RWPE2 (cell line): ENCODE measurements at places on chromosomes 2 and 18.

GRCh38 chr2:8049851-8050571 is 631.8 kb upstream of the ID2 start:
- no peaks in the 10 kb centered on the region for H3K27me3 ChIP-seq
- H3K36me3 ChIP-seq: no peaks in the 10 kb centered on the region
- no peak for DNase-seq
- no peak overlapping the region for H3K27ac ChIP-seq

DNA sequence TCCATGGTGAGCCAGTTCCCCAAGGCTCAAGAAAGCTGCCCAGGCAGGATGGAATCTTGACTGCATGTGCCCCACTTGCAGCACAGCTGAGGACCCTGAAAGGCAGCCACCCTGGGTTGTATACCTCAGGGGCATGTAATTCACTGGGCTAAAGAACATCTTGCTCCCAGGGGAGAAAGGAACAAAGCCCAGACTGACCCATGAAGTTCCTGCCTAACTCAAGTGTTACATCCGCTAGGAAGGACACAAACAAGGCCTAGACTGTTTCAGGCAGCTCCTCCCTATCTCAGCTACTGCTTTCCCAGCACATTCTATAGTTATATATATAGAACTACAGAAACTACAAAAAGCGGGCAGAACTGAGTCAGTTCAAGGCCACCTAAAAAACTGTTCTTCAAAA is 69.0 kb downstream of the RBM43 start:
- no peaks in the 10 kb centered on the region for H3K4me1 ChIP-seq
- no peaks in the 10 kb centered on the region for H3K27me3 ChIP-seq

- H3K27me3 ChIP-seq: peaks cover 3% of the 10 kb centered on the region
- H3K27ac ChIP-seq: no peak overlapping the region
Observed at GRCh38 chr2:73952499-73953446, 26.1 kb downstream of the DGUOK start.

GRCh38 chr2:105168543-105168942 is 73.0 kb upstream of the GPR45 start:
- H3K27ac ChIP-seq: no peak overlapping the region
- no peak overlapping the region for H3K4me3 ChIP-seq
- H3K27me3 ChIP-seq: peaks cover 8% of the 10 kb centered on the region
- no peaks in the 10 kb centered on the region for H3K4me1 ChIP-seq

DNA sequence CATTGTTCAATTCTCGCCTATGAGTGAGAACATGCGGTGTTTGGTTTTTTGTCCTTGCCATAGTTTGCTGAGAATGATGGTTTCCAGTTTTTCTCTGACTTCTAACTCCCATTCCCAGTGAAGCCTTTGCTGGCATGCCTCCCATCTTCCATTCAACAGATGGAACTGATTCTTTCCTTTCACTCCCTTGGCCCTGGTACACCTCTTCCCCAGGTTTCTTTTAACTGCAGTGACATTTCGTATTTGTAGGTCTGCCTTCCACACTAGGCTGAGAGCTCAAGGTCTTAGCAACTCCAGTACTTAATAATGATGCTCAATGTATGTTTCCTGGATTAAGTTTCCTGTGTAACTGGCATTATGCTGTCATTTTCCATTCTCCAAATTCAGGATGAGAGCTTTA is 48.5 kb downstream of the GAREM1 start:
- no peak overlapping the region for H3K27ac ChIP-seq
- H3K36me3 ChIP-seq: no peaks in the 10 kb centered on the region
- no peak for DNase-seq
- no peaks in the 10 kb centered on the region for H3K27me3 ChIP-seq
- H3K4me3 ChIP-seq: no peak overlapping the region

- no peak for DNase-seq
- H3K27ac ChIP-seq: no peak overlapping the region
- no peak overlapping the region for H3K4me3 ChIP-seq
- H3K4me1 ChIP-seq: no peaks in the 10 kb centered on the region
- H3K27me3 ChIP-seq: no peaks in the 10 kb centered on the region
Observed at GRCh38 chr2:26139269-26140183, 33.4 kb upstream of the GAREM2 start.

- no peak overlapping the region for H3K4me3 ChIP-seq
- H3K36me3 ChIP-seq: no peaks in the 10 kb centered on the region
- no peaks in the 10 kb centered on the region for H3K4me1 ChIP-seq
- H3K27ac ChIP-seq: no peak overlapping the region
- DNase-seq: no peak
Observed at GRCh38 chr18:30245766-30246455, 796.6 kb downstream of the DSC3 start.

- H3K4me3 ChIP-seq: no peak overlapping the region
- DNase-seq: no peak
- no peak overlapping the region for H3K27ac ChIP-seq
- no peaks in the 10 kb centered on the region for H3K4me1 ChIP-seq
- H3K27me3 ChIP-seq: no peaks in the 10 kb centered on the region
Observed at GRCh38 chr2:27493948-27494283, 1.1 kb downstream of the FNDC4 start.

GRCh38 chr18:70197844-70198243 is 7.6 kb downstream of the RTTN start:
- H3K27me3 ChIP-seq: no peaks in the 10 kb centered on the region
- H3K4me3 ChIP-seq: no peak overlapping the region
- no peaks in the 10 kb centered on the region for H3K4me1 ChIP-seq
- H3K27ac ChIP-seq: no peak overlapping the region
- DNase-seq: no peak
- H3K36me3 ChIP-seq: peaks cover 91% of the 10 kb centered on the region

- H3K36me3 ChIP-seq: no peaks in the 10 kb centered on the region
- no peak overlapping the region for H3K4me3 ChIP-seq
- H3K4me1 ChIP-seq: peaks cover 5% of the 10 kb centered on the region
- no peak overlapping the region for H3K27ac ChIP-seq
Observed at GRCh38 chr18:55266981-55267380, 307.7 kb upstream of the CCDC68 start.

DNA sequence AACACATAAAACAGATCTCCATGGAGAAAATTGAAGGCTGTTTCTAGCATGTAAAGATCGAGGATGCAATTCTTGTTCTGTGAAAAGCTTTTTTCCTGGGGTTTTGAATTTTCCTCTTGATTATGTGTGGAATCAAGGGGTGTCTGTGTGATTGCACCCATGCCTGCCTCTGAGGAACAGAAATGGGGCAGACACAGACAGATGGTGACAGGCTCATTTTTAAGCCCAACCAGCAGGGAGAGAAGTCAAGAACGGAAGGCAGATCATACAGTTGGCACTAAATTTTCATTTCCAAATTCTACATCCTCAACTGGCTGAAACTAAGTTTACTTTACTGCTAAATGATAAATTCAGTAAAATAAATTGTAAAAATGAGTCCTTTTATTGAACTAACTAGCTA is 1037.7 kb upstream of the KLHL29 start:
- H3K27me3 ChIP-seq: no peaks in the 10 kb centered on the region
- H3K36me3 ChIP-seq: no peaks in the 10 kb centered on the region
- DNase-seq: no peak
- no peak overlapping the region for H3K27ac ChIP-seq

- no peaks in the 10 kb centered on the region for H3K36me3 ChIP-seq
- peaks cover 42% of the 10 kb centered on the region for H3K4me1 ChIP-seq
- H3K4me3 ChIP-seq: no peak overlapping the region
- H3K27ac ChIP-seq: peak overlapping the region; percentile 69
Observed at GRCh38 chr2:109321570-109321969, 192.6 kb downstream of the SH3RF3 start.

GRCh38 chr2:108217211-108217610 is 22.6 kb upstream of the SULT1C3 start:
- H3K36me3 ChIP-seq: no peaks in the 10 kb centered on the region
- no peak for DNase-seq
- peaks cover 9% of the 10 kb centered on the region for H3K4me1 ChIP-seq
- H3K27ac ChIP-seq: no peak overlapping the region

- H3K27me3 ChIP-seq: no peaks in the 10 kb centered on the region
- no peak overlapping the region for H3K4me3 ChIP-seq
- DNase-seq: no peak
- H3K4me1 ChIP-seq: no peaks in the 10 kb centered on the region
Observed at GRCh38 chr2:173898996-173899395, 66.2 kb downstream of the SP3 start.

DNA sequence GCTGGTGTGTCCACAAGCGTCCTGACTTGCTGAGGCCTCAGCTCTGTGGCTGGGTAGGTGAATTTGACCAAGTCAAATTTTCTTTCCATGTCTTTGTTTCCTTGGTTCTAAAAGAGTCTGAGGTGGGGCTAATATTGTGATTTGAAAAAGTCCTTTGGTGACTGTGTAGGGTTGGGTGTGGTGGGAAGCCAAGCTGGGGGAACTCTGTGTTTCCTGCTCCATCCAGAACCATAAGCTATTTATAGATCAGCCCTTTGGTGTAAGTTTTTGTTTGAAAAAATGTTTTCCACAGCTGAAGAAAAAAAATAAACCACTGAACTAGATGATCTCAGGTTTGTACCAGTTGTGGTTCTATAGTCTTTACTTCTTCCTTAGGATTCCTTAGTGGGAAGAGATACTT is 462.7 kb downstream of the TGIF1 start:
- DNase-seq: no peak
- no peaks in the 10 kb centered on the region for H3K36me3 ChIP-seq
- H3K27me3 ChIP-seq: no peaks in the 10 kb centered on the region
- no peak overlapping the region for H3K4me3 ChIP-seq
- H3K27ac ChIP-seq: no peak overlapping the region

DNA sequence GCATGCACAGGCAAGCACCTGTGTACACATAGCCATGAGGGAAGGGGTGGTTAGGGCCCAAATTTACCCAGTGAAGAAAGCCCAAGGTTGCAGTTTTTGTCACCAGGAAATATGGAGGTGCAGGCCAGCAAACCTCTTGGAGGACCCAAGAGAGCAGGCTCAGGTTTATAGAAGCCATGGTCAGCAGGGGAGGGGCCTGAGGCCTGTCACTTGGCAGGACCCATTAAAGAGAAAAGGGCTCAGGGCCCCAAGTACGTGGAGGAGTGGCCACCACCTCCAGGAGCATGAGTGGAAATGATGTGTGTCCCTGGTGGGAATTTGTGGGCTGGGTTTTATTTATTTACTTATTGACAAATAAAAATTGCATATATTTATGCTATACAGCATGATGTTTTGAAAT is 192.9 kb downstream of the HAUS1 start:
- peaks cover 6% of the 10 kb centered on the region for H3K4me1 ChIP-seq
- H3K27ac ChIP-seq: no peak overlapping the region
- H3K4me3 ChIP-seq: no peak overlapping the region
- no peak for DNase-seq
- no peaks in the 10 kb centered on the region for H3K27me3 ChIP-seq

DNA sequence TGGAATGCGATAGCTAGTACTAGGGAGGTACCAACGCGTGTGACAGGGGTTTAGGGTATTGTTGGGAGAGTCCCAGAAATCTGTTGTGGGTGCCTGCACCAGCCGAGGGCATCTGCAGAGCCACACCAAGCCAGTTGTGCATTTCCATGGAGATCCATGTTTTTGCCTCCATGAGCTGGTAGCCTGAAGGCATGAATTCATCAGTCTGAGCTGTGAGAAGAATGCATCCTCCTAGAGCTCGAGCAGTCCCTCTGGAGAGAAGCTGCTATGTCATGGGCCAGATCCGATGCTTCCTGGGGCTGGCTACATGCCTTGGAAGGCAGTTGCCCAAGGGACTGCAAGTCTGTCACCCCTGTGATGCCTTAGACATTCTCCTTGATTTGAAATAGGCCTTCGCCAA is 57.9 kb downstream of the LIPG start:
- peaks cover 3% of the 10 kb centered on the region for H3K4me1 ChIP-seq
- no peak overlapping the region for H3K27ac ChIP-seq
- no peaks in the 10 kb centered on the region for H3K36me3 ChIP-seq
- no peak overlapping the region for H3K4me3 ChIP-seq
